ENCODE measurements at places on chromosomes 7 and 10.
A peak's percentile ranks its signal among the peaks of the same experiment; 100 is the strongest.

DNA sequence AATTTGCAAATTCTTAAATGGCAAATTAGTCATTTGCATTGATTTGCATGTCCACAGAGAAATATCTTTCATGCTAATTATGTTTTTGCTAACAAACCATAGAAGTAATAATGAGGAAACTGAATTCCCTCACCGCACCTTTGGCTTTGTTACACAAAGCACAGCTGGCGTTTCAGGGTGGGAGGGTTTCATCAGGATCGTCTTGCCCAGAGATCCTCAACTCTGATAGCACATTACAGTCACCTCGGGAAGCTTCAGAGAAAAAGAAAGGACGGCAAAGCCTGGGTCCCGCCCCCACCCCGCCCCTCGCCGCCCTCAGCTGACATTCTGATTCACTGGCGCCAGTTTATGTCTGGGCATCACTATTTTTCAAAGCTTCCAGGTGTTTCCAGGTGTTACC is 119.4 kb downstream of the PTPRN2 start:
- DNase-seq: no peak

- DNase-seq: no peak
Measured at GRCh38 chr10:120572307-120572706, 115.3 kb downstream of the PLPP4 start.

- DNase-seq: no peak
Measured at GRCh38 chr10:71796749-71797405, 23.6 kb upstream of the VSIR start.

DNA sequence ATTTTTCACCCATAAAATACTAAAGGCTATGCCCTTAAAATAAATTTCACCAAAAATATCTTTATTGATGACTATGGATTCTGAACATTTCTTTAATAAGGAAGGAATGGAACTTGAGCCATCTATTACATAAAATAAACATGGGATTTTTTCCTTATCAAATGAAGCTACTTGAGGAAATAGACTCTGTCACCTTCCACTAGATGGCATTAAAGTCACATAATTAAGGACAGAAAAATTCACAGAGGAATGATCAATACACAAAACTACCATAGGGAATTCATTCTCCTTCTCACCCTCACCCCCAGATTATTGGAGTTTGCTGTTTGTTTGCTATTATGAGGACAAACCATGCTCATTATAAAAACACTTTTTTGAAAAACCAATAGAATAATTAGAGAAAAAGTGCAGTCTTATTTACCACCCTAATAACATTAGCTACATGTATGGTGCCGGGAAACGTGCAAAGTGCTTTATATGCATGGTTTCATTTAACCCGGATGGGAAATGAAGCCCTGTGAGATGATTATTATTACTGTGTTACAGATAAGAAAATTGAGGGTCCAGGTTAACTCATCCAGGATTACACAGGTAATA is 21.1 kb upstream of the FOXI2 start:
- DNase-seq: no peak

- DNase-seq: no peak
Measured at GRCh38 chr10:113140143-113141011, 190.3 kb downstream of the TCF7L2 start.

GRCh38 chr7:150451833-150452461 is 1.5 kb downstream of the GIMAP8 start:
- no peak for DNase-seq

DNA sequence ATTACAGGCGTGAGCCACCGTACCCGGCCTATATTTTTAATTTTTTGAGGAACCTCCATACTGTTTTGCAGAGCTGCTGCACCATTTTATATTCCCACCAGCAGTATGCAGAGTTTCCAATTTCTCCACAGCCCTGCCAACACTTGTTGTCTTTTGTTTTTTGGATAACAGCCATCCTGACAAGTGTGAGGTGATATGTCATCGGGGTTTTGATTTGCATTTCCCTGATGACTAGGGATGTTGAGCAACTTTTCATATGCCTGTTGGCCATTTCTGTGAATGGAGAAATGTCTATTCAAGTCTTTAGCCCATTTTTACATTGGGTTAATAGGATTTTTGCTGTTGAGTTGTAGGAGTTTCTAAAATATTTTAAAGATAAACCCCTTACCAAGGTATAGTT is 22.2 kb downstream of the ENTPD7 start:
- no peak for DNase-seq

- DNase-seq: no peak
Measured at GRCh38 chr7:32158076-32158475, 87.9 kb upstream of the PDE1C start.

GRCh38 chr10:133129071-133129858 is 30.8 kb upstream of the KNDC1 start:
- no peak for DNase-seq

GRCh38 chr10:74244097-74244685 is 93.2 kb downstream of the ADK start:
- DNase-seq: no peak

- DNase-seq: peak; percentile 53
Measured at GRCh38 chr10:110225756-110226542, 18.5 kb downstream of the MXI1 start.

DNA sequence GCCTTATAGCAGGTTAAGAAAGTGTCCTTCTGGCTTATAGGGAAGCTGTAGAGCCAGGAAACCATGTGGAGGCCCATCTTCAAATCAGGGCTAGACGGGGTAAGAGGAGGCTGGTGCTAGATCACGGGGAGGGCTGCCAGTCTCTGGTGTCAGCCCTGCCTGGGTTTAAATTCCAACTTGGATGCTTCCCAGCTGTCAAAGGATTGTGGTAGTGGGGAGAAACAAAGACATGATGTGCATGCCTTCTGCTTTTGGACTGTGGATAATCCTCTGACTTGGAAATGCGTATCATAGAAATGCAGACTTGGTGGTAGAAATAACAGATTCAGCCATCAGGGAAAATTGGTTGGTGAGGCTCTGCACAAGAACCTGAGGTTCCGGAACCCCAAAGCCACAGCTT is 325.6 kb downstream of the PHTF2 start:
- DNase-seq: no peak

- no peak for DNase-seq
Measured at GRCh38 chr7:98785929-98786571, 83.8 kb downstream of the TMEM130 start.

DNA sequence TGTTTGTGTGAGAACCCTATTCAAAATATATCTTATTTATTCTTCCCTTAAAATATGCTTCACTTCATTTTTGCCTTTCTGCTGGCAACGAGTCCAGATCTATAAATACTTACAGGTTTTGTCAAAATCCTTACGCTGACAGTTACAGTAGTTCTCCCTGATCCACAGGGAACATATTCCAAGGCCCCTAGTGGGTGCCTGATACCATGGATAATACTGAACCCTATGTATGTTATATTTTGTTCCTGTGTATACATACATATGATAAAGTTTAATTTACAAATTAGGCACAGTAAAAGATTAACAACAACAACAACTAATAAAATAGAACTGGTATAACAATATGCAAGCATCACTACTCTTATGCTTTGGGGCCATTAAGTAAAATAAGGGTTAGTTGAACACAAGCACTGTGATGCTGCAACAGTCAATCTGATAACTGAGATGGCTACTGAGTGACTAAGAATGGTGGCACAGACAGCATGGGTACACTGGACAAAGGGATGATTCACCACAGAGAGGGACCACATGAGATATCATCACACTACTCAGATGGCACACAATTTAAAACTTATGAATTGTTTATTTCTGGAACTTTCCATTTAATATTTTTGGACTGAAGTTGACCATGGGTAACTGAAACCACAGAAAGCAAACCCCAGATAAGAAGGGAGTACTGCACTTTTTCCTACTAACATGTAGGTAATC is 29.4 kb upstream of the PCGF5 start:
- no peak for DNase-seq

DNA sequence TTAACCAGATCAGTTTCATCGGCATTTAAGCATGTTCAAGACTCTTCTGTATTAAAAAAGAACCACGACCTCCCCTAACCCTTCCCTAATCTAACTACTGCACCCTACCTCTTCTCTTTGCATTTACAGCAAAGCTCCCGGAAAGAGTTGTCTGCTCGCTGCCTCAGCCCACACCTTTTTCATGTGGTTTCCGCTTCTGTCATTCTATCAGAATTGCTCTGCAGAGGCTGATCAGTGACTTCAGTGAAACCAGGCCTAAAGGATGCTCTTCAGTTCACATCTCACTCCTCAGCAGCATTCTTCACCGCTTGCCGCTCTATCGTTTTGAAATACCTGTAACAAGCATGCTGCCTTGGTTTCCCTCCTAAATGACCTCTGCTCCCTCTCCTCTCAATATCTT is 160.9 kb downstream of the SDK1 start:
- no peak for DNase-seq

- DNase-seq: no peak
Measured at GRCh38 chr7:113460067-113460466, 341.7 kb upstream of the SMIM30 start.

GRCh38 chr10:78398382-78398781 is 364.7 kb downstream of the RPS24 start:
- DNase-seq: no peak

DNA sequence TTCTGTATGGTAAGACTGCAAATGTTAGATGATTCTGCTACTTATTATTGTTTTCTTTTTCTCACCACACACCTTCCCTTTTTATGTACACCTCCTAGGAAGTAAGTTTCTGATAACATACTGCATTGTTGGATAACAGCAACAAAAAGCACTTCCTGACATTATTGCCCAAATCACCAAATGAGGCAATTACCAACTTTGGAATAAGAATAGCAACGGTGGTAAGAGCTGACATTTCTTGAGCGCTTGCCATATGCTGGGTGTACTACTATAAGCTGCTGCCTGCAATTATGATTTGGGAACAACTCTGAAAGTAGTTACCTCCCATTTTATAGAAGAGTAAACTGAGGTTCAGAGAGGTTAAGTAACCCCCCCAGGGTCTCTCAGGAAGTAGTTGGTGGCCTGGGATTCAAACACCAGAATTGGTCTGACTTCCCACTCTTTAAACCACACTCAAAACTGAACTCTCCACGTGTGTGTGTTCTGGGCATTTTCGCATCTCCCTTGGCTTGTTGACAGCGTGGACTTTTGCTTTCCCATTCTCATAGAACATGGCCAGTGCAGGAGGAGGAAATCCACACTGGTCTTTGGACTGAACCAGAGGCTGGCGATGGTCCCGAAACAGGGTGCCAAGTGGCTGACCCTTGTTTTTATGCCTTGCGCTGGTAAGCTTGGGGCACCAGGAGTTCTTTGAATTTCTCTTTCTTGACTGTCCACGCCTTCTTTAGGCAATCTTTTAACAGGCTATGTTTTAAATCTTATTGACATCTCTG is 71.4 kb downstream of the TCF7L2 start:
- no peak for DNase-seq

- DNase-seq: no peak
Measured at GRCh38 chr10:119714484-119714816, 11.4 kb upstream of the INPP5F start.

- no peak for DNase-seq
Measured at GRCh38 chr10:17217631-17218232, 10.3 kb upstream of the VIM start.
